ENCODE measurements at places on chromosomes 3 and 15. TPM values are rescaled to one million over a fixed set of nuclear protein-coding genes. Genes with fewer than 3 reads are reported as not detected.

DNA sequence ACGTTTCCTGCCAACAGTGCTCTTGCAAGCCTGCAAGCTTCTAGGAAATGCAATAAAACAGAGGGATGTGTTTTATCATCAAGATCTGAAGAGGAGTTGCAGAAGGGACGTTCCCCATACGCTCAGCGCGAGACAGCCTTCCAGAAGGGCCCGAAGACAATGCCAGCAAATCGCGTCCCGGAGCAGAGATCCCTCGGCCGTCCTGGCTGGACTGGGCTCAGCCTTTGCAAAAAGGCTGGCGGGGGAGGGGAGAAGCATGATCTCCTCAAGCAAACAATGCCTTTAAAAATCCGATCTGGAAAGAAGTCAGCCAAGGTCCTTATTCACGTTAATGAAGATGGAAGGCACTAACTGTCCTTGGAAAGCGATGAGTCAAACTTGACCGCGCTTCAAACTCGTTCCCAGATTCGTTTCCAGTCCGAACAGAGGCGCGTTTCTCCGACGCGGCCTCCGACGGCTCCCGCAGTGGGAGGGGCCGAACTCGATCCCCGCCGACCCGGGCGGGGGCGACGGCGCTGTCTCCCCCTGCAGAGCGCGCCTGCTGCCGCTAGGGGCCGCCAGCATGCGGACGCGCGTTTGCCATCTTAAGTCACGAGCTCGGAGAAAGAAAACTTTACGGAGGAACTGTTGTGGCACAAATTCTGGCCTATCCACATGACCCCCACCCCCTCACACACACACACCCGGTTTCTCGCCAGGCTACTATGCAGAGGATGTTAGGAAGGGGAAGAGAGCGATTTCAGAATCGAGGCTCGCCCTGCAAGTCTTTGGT, 5.5 kb downstream of the BCL6 start:
- DNase-seq, result peak; percentile 92

DNA sequence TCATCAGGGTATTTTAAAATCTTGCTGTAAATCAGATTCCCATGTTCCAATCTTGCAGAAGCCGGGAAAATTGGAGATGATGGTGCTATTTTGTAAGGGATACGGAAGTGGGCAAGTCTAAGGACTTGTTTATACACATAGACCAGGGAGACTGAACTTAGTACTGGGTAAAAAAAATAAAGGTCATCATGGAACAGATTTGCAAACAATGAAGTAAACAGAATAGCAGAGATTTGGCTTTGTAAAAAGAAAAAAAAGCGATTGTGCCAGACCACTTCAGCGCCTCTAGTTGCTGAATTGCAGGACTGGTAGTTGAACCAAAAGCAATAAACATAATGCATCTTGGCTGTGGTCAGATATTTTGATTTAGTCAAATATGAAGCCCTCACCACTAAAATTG, 229.1 kb downstream of the TP63 start:
- DNase-seq, result no peak

DNA sequence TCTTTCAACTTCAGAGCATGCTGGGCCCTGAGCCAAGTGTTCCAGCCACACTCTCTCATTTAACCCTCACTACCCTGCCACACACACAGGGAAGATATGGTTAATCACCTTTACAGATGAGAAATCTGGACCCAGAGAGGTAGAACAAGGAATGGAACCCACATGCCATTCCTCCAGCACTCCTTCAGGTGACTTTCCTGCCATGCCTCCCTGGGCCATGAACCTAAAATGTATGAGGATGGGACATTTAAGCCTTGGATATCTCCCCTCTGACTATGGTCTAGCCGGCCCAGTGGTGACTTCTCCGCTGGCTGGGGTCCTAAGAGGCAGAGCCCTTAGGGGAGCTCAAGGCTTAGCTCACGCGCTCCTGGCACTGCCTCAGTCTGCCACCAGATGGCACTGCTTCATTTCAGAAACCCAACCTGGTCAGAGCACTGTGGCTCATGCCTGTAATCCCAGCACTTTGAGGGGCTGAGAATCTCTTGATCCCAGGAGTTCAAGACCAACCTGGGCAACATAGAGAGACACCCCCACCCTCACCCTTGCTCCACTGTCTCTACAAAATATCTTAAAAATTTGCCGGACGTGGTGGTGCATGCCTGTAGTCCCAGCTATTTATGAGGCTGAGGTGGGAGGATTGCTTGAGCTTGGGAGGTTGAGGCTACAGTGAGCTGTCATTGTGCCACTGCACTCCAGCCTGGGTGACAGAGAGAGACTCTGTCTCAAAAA, 2.2 kb upstream of the DCAF1 start:
- peak; percentile 87 for DNase-seq

TIPIN gene
- total RNA-seq, result 8.2 TPM

DNA sequence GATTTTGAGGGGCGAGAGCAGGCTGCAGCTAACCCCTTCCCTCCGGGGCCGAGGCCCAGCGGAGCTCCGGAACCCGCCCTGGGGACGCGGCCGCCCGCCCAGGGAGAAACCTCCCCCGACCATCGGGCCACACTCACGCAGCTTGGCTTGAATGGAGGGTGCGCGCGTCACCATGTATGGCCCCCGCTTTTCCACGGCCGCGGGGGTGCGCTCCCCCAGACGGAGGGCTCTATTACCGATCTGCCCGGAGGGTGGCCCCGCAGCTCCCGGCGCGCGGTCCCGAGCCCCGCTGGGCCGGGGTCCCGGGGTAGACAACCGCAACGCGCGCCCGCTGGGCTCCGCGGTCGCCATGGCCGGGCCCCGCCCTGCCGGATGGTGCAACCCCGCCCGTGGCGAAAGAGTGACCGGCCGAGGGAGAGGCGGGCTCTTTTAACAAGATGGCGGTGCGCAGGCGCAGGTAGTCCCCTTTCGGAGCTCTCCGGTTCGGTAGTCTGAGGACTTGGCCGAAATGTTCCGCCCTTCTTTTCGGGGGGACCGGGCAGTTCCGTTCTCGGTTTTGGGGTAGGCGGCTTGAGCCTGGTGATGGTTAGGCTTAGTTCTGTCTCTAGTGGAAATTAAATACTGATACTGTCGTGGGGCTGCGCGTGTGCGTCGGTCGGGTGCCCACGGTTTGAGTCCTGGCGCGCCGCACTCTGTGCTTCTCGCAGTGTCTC, at the start of gene FAM219B:
Gene FAM219B, minus strand, starts transcription at position 402 of the 713 bp plus-strand sequence. Its CDS starts 51 bp downstream, at position 351.
- DNase-seq, result peak; percentile 96

- no peak for DNase-seq
Measured at GRCh38 chr3:112773864-112774263, 72.8 kb downstream of the CD200R1L start.

GRCh38 chr3:71568207-71568606, 15.3 kb downstream of the FOXP1 start:
- no peak for DNase-seq

GRCh38 chr3:128082546-128082945, 30.3 kb downstream of the SEC61A1 start:
- no peak for DNase-seq

DNA sequence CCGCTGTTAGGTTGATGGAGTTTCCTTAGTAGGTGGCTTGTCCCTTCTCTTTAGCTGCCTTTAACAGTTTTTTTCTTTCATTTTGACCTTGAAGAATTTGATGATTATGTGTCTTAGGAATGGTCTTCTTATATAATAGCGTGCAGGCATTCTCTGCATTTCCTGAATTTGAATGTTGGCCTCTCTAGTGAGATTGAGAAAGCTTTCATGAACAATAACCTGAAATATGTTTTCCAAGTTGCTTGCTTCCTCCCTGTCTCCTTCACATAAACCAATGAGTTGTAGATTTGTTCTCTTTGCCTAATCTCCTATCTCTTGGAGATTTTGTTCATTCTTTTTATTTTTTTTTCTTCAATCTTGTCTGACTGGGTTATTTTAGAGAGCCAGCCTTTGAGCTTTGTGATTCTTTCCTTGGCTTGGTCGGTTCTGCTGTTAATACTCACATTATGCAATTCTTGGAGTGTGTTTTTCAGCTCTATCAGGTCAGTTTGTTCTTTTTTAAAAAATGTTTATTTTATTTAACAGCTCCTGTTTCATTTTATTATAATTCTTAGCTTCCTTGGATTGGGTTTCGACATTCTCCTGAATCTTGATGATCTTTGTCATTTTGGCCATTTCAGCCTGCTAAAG, 627.9 kb downstream of the SI start:
- no peak for DNase-seq

DNA sequence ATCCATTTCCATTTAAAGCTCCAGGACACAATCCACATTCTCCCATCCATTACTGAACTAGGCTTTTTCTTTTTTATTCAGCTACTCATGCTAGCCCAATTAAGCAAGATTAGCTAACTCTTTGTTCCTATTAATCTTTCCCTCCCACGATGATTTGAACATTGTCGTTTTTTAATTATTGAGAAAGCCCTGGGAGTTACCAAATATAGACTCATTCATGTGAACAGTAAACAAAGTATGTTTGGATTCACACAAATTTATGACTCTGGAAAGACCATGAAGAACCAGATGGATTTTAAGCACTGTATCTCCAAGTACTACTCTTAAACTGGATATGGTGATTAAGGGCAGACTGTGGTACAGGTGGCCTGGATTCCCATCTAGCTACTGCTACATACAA, 82.2 kb downstream of the STRIT1 start:
- DNase-seq, result no peak

TNNC1 gene
- total RNA-seq, result 15.9 TPM

- no peak for DNase-seq
Measured at GRCh38 chr3:44814751-44815150, 47.0 kb upstream of the TMEM42 start.

DNA sequence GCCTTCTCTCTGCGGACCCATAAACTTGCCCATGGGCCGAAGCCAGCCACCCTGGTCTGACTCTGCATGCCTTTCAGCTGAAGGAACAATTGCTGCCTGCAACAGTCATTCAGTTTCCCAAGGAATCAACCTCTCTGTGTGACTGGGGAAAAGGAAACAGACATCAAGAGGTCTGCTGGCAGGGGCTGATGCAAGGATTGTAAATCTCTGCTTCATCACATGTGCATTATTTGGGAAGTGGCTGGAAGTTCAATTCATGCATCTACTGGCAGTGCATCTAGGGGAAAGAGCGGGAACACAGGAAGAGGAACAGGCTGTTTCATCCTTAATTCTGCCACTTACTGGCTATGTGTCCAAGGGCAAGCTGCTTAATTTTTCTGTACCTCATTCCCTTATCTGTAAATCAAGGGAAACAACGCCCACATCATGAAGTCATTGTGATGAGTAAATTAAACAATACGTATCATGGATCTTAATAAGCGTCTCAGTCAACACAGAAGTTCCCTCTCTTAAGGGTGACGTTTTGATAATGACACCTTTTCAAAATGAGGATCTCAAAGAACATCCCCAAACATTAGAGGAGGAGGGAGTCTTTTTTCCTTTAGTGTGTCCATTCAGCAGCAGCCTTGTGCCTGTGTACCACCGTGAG, 17.4 kb upstream of the ADPGK start:
- no peak for DNase-seq

DNA sequence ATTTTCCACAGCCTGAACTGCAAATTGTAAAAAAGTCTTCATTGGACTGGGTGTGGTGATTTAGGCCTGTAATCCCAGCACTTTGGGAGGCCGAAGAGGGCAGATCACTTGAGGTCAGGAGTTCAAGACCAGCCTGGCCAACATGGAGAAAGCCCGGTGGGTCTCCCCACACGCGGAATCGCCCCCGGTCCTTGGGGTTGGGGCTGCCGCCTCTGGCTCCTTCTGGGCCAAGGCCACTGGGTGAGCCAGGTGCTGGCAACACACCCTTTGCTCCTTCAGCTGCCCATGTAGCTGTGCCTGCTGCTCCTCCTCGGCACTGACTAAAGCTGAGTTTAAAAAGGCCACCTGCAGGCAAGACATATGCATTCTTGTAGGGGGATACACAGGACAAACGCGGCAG, 9.4 kb upstream of the VPS33B start:
- no peak for DNase-seq

GRCh38 chr3:168585544-168585943, 489.8 kb upstream of the GOLIM4 start:
- no peak for DNase-seq

GRCh38 chr3:77541203-77541922, 501.5 kb downstream of the ROBO2 start:
- no peak for DNase-seq

DNA sequence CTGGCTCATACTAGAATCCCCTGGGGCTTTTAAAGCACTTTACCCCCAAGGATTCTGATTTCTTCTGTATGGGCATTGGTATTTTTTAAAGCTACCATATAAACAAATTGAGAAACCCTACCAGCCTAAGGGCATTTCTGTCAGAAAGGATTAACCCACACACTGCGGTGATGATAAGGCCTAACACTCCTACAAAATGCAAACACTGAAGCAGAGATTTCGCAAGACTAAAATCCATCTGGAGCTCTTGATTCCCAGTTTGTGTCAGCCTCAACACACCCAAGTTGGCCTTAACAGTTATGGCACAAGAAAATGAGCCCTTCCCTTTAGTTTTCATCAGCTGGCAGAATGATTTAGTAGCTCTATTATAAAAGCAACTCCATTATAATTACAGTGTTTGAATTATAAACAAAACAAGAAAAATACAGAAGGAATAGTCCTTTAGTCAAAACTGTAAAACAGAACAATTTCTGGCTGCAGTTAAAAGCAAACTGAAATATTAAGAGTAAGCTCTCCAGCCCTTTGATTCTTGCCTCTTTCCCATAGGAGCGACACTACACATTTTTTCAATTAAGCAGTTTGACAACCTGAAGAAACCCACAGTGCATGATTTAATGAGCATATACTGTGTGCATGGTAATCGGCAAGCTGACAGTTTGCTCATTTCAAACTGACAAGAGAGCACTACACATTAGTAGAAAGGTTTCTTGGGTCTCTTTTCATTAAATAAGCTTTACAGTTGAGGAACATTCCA, 441.2 kb downstream of the FHIT start:
- DNase-seq, result no peak

DNA sequence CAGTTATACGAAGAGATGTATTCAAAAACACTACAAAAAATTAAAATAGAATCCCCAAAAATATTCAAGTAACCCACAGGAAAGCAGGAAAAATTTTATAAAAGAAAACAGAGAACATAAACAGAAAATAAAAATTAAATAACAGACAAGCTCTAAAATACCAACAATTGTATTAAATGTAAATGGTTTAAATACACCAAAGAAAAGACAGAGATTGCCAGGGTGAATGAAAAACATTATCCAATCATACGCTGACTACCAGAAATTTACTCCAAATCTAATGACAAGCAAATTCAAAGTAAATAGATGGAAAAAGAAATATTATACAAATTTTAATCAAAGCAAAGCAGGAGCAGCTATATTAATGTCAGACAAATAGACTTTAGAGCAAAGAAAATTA, 103.6 kb downstream of the BOC start:
- no peak for DNase-seq

LRRC31 gene
- 0.26 TPM for total RNA-seq

DNA sequence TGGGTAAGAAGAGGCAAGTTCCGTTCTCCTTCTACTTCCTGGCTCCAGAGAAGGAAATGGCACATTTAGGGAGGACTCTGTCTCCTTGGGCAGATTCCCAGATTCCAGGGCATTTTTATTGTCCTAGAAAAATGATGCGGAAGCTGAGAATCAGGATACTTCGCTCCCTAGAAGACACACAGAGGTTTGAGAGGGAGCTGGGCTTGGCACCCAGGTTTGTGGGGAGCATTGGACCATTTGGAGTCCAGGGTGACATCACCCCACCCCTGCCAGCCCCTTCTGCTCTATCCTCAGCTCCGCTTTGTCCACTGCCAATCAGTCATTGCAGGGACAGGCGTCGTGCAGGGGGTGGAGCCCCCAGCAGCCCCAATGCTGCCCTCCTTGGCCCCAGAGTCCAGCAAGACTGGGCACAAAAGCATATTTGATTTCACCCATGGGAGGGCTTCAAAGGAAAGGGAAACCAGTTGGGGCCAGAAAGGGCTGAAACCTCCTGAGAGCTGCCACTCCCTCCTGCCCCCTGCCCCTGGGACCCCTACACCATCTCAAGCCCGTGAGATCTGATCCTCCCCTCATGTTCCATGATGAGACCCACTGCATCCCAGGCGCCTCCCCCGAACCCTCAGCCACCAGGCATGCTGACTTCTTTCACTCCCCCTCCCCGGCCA, 129.8 kb upstream of the MEF2A start:
- DNase-seq, result peak; percentile 64

Data from suprapubic skin (tissue), 4 donors.